ENCODE measurements at places on chromosomes 11 and 22. TPM values are rescaled to one million over a fixed set of nuclear protein-coding genes. Genes with fewer than 3 reads are reported as not detected.

DNA sequence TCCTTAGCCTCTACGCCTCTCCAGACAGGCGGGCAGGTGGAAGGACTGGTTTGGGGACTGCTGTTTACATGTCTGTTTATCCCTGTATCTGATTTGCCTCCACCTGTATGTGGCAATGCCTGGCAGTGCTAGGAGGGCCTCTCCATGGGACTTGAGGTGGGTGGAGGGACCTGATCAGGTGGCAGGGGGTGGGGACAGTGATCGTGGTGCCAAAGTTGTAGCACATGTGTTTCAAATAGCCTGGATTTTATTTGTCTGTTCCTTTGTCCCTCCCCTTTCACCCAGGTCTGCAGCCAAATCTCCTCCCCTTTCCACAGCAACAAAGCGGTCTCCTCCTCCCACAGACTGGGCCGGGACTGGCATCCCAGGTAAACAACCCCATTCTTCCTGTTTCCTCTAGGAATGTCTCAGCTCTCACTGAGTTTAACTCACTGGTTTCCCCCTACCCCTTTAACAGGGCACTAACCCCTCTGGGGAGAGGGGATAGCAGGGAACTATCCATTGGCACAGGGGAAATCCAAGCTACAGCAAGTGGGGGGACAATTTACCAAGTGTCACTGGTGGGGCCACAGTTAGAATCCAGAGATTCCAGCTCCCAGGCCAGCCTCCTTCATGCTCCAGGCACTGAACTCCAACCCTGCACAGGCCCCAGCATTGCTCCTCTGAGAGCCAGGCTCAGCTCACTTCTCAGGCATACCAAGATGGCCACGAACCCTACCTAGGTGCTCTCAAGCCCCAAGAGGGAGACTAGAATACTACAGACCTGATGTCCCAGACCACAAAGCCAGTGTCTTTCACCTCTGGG is 22.9 kb upstream of the TLCD5 start:
- H3K27ac ChIP-seq, result no peak overlapping the region
- no peaks in the 10 kb centered on the region for H3K36me3 ChIP-seq
- no peak overlapping the region for H3K4me3 ChIP-seq

DNA sequence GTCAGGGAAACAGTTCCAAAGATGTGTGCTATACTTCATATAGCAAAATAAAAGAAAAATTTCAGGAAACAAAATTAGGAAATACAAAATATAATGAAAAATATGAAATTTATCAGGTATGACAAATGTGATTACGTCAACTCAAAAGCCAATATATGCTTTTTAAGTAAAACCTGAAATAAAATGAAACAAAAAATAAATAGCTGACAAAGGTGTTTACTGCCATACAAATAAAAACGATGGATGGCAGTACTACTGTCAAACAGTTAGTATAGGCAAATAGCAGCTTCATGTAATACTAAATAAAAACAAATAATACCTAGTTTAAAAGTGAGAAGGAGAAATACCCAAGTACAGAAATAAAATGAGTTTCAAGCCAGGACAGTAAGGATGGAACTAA is 13.7 kb downstream of the CEP57 start:
- no peaks in the 10 kb centered on the region for H3K27me3 ChIP-seq
- H3K27ac ChIP-seq, result no peak overlapping the region
- H3K4me1 ChIP-seq, result no peaks in the 10 kb centered on the region
- DNase-seq, result no peak

- no peaks in the 10 kb centered on the region for H3K4me1 ChIP-seq
- H3K27me3 ChIP-seq, result no peaks in the 10 kb centered on the region
- H3K27ac ChIP-seq, result no peak within 1 kb of the TSS
- H3K36me3 ChIP-seq, result no peaks in the 10 kb centered on the region
- no peak for DNase-seq
Observed at GRCh38 chr11:114295676-114296604, at the start of gene NNMT. Gene NNMT, plus strand, starts transcription at chr11:114296399. Its CDS starts 158 bp downstream, at chr11:114296557.

RFPL2 gene
- not detected for total RNA-seq

PDGFD gene
- total RNA-seq, result 0.08 TPM

PLEKHB1 gene
- 2.6 TPM for total RNA-seq

GLB1L2 gene
- 0.85 TPM for total RNA-seq

Measured in GM12878 (cell line).